CD4-positive, alpha-beta T cell treated with Interleukin-1 beta for 1 hour (primary cell): ENCODE measurements at places on chromosomes 11 and 22.

GRCh38 chr11:97751405-97751804 lies 1269.3 kb upstream of the CNTN5 start:
- no peak for DNase-seq

GRCh38 chr11:72190631-72191071 lies 1.3 kb upstream of the FOLR1 start:
- no peak for DNase-seq

GRCh38 chr22:44697423-44698141 lies 4.4 kb upstream of the PRR5 start:
- DNase-seq = peak; percentile 86

GRCh38 chr11:7638710-7639642 lies 34.3 kb downstream of the CYB5R2 start:
- DNase-seq = no peak
